ENCODE measurements at places on chromosomes 16 and 17.

DNA sequence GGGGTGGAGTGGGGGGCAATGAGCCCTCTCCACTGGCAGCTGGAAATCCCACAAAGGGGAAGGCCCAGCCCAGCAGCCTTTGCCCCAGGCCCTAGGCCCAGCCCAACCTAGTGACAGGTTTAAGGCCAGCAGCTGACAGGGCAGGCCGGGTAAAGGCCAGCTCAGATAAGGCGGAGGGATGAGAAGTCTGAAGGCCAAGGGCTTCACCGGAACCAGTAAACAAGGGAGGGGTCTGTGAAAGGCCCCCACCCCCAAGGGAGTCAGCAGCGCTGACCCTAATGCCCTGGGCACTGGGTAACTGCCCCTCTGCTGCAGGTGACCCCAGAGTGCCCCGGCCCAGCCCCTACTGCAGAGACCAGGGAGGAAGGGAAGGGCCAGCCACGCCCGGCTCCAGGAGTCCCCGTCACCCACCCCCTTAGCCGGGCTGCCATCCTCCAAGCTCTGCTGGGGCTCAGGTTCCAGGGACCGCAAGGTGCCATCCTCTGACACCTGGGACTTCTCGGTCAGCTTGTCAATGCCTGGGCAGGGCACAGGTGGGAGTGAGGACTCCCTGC, 17.5 kb downstream of the OTOP3 start:
- H3K4me3 ChIP-seq = no peak overlapping the region
- no peaks in the 10 kb centered on the region for H3K27me3 ChIP-seq
- no peaks in the 10 kb centered on the region for H3K4me1 ChIP-seq
- no peaks in the 10 kb centered on the region for H3K36me3 ChIP-seq
- no peak overlapping the region for H3K27ac ChIP-seq

- H3K4me1 ChIP-seq = no peaks in the 10 kb centered on the region
- H3K36me3 ChIP-seq = no peaks in the 10 kb centered on the region
- no peak overlapping the region for H3K27ac ChIP-seq
- no peak for DNase-seq
- H3K27me3 ChIP-seq = no peaks in the 10 kb centered on the region
Observed at GRCh38 chr17:51643702-51644490, 383.6 kb downstream of the UTP18 start.

GRCh38 chr17:73359987-73360410, 48.2 kb upstream of the CDC42EP4 start:
- no peak overlapping the region for H3K27ac ChIP-seq
- no peak overlapping the region for H3K4me3 ChIP-seq
- no peaks in the 10 kb centered on the region for H3K27me3 ChIP-seq
- no peak for DNase-seq
- no peaks in the 10 kb centered on the region for H3K36me3 ChIP-seq

GRCh38 chr16:28081391-28081968, 18.0 kb upstream of the GSG1L start:
- H3K27me3 ChIP-seq = no peaks in the 10 kb centered on the region
- DNase-seq = no peak
- no peak overlapping the region for H3K4me3 ChIP-seq

- H3K27ac ChIP-seq = no peak overlapping the region
- no peaks in the 10 kb centered on the region for H3K36me3 ChIP-seq
- H3K4me3 ChIP-seq = no peak overlapping the region
- no peaks in the 10 kb centered on the region for H3K27me3 ChIP-seq
- DNase-seq = no peak
Observed at GRCh38 chr17:52828621-52829020, 670.1 kb upstream of the CA10 start.

DNA sequence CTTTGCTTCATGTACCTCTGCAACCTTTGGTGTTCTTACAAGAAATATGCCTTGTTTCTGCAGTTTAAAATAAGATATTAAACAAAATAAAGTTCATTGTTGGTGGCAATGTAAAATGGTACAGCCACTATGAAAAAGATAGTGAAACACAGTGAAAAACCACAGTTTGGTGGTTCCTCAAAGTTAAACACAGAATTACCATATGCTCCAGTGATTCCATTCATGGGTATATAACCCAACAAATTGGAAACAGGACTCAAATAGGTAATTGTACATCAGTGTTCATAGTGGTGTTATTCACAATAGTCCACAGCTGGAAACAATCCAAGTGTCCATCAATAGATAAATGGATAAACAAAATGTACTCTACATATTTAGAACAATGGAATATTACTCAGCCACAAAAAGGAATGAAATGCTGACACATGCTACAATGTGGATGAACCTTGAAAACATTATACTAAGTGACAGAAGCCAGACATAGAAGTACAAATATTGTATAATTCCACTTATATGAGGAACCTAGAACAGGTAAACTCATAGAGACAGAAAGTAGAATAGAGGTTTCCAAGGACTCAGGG, 49.2 kb downstream of the CUEDC1 start:
- H3K4me1 ChIP-seq = peaks cover 4% of the 10 kb centered on the region
- H3K36me3 ChIP-seq = no peaks in the 10 kb centered on the region
- no peak overlapping the region for H3K27ac ChIP-seq
- H3K4me3 ChIP-seq = no peak overlapping the region
- no peak for DNase-seq

DNA sequence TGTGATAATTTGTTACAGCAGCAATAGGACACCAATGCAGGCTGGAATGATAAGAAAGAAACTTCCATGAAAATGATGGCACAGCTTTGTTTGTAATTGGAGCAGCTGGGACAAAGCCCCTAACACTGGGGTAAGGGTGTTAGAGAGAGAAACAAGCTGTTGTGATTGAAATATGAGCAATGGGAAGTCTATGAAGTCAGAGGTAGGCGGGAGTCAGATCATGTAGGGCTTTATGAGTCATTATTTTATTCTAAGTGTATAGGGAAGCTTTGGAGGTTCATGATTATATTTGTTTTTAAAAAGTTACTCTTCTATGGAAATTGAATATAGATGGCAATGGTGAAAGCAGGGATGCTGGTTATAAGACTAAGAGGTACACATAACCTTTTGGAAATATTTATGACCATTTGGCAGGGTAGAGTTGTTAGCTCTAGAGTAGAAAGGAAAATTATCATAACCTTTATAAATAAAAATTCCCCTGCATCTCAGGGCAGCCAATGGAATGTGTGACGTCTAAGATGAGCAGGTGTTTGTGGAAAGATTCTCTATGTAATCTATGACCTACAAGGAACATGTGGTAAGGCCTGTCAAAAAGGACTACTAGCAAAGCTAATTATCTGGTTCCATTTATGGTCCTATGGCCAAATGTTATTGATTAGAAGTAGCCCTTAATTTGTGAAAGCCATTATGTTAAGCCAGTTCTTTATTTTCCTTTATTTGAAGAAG, 85.6 kb downstream of the KCNJ2 start:
- H3K4me1 ChIP-seq = no peaks in the 10 kb centered on the region
- no peaks in the 10 kb centered on the region for H3K36me3 ChIP-seq
- H3K4me3 ChIP-seq = no peak overlapping the region
- no peak for DNase-seq

- H3K4me1 ChIP-seq = no peaks in the 10 kb centered on the region
- no peak overlapping the region for H3K4me3 ChIP-seq
- no peak overlapping the region for H3K27ac ChIP-seq
- H3K36me3 ChIP-seq = no peaks in the 10 kb centered on the region
Observed at GRCh38 chr16:87823181-87823929, 46.0 kb downstream of the SLC7A5 start.

- H3K4me1 ChIP-seq = no peaks in the 10 kb centered on the region
- H3K27me3 ChIP-seq = no peaks in the 10 kb centered on the region
- no peak overlapping the region for H3K4me3 ChIP-seq
- DNase-seq = no peak
Observed at GRCh38 chr16:78570399-78571141, 471.1 kb downstream of the WWOX start.
